ENCODE measurements at places on chromosomes 13 and 19.

DNA sequence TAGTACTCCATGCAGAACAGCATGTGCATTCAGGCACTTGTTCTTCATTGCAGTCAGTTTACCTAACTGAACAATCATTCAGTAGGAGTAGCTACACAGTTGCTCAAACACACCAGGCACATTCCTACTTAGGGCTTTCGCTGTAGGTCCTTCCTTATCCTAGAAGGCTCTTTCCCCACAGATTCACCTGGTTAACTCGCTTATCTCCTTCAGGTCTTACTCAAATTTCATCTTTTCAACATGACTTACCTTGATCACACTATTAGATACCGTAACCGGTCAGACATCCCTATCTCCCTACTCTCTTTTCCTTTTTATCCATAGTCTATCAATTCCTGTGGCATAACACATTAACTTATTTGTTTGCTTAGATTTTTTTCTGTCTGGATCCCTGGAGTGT lies 14.6 kb downstream of the EDNRB start:
- no peak for DNase-seq

GRCh38 chr13:110387451-110388107 lies 80.5 kb downstream of the COL4A2 start:
- DNase-seq, result peak; percentile 61

GRCh38 chr19:30146346-30146745 lies 204.3 kb downstream of the URI1 start:
- DNase-seq, result no peak

DNA sequence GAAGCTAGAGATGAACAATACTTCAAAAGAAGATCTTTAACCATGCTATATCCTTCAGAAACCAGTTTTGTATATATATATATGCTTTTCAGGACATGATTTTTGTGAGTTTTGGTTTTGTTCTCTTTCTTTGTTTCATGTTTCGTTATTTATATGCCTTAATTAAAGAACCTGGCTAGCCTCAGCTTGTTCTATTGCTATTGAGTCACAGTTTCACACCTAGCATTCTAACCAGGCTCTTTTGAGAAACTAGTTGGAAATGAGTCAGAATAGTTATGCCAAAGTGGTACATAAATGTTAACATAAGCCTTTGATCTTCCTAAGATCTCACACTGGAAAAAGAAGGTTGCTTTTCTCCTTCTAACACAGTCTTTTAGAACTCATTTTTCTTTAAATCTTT lies 1925.2 kb downstream of the OLFM4 start:
- no peak for DNase-seq

- no peak for DNase-seq
Observed at GRCh38 chr13:114030666-114031610, 57.1 kb upstream of the C13orf46 start.

GRCh38 chr19:10797541-10798256 lies 38.3 kb downstream of the TMED1 start:
- no peak for DNase-seq

- DNase-seq, result no peak
Observed at GRCh38 chr13:112690283-112690929, 568 bp downstream of the ATP11A start.

- DNase-seq, result no peak
Observed at GRCh38 chr19:45878043-45878794, 7.7 kb downstream of the IRF2BP1 start.

- DNase-seq, result no peak
Observed at GRCh38 chr13:108807841-108808240, 178.4 kb downstream of the MYO16 start.

Measured in SJSA1 (cell line).